ENCODE measurements at places on chromosomes 3 and 15.

DNA sequence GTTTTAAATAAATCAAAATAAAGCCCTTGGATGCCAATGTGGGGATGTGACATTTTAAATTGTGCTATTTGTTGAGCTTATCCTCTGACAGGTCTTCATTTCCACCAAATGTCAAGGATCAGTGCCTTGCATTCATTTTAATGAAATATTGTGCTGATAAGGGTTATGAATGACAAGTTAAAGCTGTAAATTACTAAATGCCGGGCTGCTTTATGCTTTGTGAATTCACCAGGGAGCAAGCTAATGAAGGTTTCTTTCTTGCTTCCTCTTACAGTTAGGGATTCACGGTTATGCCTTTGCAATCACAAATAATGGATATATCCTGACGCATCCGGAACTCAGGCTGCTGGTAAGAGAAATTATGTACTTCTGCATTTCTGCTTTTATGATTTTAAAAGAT is 81.7 kb downstream of the LRTM1 start:
- no peak for DNase-seq

DNA sequence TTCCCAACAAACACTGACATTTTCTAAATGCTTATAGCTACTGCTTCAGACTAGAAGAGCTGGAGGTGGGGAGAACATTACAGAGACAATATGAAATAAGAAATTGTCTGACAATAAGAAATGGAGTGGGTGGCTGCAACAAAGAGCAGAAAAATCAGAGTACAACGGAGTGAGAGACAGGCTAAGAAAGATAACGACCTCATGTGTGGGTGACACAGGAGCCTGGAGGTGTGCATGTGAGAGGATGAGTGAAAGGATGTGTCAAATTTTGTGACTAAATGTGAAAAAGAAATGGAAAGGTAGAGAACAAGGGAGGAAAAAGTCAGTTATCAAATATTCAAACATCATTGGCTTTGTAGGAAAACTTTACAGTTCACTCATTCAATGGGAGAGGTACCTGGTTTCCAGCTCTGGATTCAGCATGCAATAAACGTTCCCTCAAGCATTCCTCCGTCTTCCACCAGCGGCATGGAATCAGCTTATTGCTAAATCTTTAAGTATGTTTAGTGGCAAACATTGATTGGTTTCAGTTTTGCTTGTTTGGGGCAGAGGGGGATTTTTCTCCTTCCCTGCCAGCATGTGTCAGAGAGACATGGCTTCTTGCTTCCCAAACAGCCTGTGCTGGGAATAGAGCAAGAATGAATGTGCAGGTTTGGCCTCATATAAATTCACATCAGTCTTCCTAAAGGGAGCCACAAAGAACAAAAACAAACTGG is 103.8 kb upstream of the CHRM5 start:
- DNase-seq, result no peak

DNA sequence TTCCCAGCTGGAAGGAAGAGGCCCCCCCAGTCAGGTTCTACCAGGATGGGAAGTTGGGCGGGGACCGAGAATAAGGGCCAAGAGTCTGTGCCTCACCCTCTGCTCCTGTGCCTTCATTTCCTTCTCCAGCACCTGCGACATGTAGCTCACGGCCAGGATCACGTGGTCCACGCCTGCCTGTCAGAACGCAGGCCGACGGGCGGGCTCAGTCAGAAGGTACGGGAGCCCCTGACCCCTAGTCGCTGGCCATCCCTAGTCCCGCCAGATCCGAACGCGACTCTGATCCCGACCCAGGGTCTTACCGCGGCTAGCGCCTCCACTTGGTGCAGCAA is 489 bp downstream of the GMPPB start:
- DNase-seq, result peak; percentile 47

- no peak for DNase-seq
These were observed 98.3 kb upstream of the SPATA12 start for GRCh38 chr3:56962206-56962605.

GRCh38 chr3:100386437-100387074 is 14.3 kb downstream of the TOMM70 start:
- DNase-seq, result no peak

DNA sequence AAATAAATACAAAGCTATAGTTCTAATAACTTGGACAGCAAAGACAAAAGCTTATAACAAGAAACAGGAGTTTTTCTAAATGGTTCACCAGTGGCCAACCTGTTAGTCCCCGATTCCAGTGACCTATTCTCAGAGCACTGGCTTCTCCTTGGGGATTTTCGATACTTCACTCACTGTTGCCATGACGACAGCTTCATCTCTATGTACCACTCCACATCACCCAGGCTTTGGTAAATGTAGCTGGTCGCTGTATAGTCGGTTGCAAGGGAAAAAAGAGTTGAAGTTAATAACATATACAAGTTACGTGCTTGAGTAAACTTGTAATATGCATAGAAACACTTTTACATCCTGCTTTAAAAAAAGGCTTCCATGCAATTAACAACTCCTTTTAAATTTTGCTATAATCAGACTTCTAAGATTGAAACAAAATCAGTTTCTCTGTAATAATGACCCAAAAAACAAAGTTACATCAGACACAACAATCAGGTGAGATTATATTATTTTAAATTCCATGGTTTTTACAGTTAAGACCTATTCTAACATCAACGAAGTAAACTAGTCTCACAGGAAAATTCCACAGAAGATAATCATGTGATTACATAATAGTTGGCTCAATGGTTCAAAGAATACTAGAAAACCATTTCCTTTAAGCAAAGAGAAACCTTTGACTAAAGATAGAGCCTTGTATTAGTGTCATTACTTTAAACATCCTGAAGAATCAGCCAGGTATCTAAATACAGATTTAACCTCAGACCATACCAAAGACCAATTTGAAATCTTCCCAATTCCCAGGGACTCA is 2.9 kb downstream of the CCNL1 start:
- DNase-seq, result no peak

DNA sequence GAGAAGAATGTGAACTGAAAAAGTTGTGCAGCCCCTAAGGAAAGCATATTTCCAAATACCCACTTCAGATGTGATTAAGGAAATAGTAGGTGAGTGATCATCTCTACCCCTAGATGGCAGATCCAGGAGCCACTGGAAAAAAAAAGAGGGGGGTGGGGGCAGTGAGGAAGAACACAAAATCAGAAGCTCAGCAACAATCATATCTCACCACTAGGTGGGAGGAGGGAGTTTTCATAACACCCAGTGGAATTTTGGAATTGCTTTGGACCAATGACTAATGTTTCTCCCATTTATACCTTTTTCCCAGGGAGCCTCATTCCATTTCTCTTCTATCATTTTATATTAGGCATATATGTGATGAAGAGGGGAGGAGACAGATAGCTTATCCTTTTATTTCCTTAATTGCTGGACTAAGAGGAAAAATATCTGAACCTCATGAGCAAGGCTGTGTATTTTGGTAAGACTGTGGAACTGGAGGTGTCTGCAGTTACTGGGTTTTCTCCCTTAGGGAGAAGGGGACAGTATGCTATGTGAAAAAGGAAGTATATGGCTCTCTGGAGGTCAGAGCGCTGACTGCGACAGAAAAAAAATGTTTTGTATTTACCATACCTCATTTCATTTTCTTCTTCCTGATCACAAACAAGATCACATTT is 363.4 kb downstream of the GAP43 start:
- DNase-seq, result peak; percentile 51

DNA sequence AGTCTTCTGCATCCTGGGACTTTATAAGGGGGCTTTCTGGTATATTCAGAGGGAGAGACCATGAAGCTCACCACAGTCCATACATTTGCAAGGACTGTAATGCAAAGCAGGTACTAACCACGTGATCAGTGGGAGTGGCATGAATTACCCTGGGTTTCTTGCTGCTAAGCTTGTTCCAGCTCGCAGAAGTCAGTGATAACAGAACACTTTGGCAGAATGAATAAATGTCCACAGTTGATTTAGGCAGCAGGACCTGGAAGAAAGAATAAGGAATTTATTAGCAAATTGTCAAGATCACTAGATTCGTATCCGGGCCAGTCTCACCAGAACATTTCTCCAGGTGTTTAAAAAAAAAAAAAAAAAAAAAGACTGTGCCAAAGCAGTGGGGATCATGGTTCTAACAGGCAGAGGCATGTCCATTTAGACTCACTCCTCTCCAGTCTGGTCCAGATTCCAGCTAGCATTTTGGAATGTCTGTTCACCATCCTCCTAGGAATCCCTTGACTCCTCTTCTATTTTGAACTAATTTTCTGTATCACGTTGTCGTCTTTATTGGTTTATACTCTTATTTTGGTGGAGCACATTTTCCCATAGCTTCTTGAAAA is 24.5 kb downstream of the HHLA2 start:
- DNase-seq, result no peak

DNA sequence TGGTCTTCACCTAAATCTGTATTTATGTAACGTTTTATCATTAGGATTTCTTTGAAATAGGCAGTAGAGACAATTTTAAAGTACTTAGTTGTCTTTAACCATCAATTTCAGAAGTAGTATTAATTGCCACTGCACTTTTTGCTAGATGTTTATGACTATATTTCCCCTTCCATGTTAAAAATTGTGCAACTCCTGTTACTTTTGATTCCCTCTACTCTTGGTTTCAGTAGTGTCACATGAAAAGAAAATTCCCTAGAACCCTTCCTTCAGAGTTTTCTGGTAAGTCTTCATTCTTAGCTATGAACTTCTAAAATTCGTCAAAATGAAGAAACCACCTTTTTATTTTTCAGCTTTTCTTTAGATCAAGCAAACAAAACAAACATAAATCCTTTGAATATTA is 7.1 kb downstream of the PIAS1 start:
- no peak for DNase-seq

DNA sequence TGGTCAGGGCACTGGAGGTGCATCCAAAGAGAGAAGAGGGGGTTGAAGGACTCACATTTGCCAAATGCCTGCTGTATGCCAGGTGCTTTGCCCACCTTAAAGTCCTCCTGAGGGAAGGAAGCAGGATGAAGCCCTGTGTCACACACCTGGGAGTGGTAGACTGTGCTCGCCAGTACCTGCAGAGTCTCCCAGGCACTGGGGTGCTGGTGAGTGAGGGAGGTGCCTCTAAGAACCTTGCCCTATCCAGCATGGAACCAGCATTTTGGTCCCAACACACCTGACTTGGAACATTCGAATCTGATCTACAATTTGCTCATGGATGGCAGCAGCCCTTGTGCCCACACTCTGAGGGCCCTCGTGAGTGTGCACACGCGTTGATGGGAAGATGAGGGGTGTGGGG is 76.7 kb downstream of the SEC22A start:
- no peak for DNase-seq

- no peak for DNase-seq
These were observed 8.3 kb upstream of the CHRM5 start for GRCh38 chr15:33959844-33960548.

DNA sequence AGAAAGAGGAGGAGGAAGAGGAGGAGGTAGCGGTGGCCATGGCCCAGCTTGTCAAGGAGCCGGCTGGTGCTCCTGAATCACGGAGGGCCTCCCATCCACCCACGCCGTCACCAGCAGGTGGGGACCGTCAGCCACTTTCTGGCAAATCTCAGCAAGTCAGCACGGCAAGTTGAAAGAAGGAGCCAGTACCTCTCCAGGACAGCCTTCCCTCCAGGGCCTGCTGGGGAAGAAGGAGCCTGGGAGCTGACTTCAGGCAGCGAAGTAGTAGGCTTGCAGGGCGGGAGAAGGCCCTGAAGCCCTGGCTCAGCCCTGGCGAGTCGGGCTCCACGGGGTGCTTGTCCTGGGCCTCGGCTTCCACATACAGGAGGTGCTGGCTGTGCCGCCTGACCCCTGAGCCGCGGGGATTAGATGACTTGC is 99.2 kb upstream of the TRPM1 start:
- peak; percentile 86 for DNase-seq

- no peak for DNase-seq
These were observed 47.2 kb downstream of the CD86 start for GRCh38 chr3:122102191-122102935.

DNA sequence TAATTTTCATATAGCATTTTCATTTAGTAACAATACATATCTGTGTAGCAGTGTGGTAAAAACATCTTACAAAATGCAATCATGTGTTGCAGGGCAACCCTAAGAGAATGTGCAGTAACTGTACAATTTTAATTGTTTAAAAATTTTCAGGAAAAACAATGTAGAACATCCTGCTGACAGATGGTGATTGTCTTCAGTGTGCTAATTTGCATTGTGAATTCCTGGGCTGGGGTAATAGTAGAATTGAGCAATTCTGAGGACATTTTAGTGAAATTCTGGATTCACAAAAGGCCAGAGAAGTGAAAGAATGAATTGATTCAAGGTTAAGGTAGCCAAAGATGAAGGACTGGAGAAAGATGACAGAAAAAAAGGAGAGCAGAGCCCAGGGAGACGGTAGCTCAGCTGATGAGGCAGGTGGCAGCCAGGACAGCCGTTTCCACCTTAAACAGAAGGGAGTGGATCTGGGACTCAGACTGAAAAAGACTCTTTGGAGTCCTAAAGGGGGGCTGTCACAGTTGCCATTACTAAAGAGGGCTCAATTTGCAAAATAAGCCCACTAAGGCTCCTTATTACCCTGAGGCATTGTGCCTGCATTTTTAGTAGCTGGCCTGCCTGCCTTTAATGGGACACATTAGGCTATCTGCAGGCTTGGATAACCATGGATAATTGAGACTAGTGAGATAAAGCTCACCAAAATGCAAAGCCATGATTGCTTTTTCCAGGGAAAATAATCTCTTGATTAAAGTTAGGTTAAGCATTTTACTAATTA is 8.6 kb downstream of the MAP3K13 start:
- peak; percentile 9 for DNase-seq

DNA sequence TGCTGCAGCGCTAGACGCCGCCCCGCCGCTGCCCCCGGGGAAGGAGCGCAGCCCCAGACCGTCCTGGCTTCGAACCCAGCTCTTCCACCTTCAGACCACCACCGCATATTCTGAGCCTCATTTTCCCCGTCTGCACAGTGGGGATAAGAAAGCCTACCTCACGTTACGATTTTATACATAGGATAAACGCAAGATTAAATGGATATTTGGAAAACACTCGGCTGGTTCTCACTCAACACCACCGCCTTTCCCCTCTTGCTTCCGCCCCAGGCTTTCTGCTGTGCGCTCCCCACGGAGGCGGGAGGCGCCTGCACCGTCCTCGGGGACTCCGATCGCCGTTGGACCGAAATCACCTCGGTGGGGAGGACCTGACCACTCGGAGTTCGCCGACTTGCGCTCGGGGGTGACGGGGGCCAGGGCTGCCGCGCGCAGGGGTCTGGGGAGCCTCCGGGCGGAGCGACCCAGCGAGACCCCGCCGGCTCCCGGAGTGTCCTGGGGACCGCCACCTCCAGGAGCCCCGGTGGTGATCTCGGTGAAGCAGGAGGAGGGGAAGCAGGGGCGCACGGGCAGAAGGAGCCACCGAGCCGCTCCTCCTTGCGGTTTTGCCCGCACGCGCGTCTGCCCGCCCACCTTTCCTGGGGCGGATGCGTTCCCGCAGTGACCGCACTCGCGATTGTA is 4.0 kb downstream of the FBXL22 start:
- DNase-seq, result no peak

GRCh38 chr15:58043192-58043903 is 22.2 kb downstream of the ALDH1A2 start:
- DNase-seq, result peak; percentile 22

DNA sequence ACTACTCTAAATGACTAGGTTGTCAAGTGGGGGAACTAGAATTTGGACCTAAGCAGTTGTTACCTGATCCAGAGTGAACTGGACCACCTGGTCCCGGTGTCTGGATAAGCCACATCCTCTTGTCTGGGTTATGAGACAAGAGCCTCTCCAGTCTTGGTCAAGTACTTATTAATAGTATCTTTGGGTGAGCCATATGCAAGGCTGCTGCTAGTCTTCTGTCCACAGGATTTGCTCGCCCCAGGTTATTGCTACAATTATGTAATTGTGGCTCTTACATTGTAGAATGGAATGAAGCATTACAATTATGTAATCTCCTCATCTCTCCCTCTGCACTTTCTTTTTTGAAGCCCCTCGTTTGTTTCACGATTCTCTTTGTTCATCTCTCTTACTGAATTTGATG is 24.0 kb upstream of the AGBL1 start:
- DNase-seq, result no peak

GRCh38 chr3:76039431-76039830 is 254.1 kb upstream of the ZNF717 start:
- no peak for DNase-seq
